ENCODE measurements at places on chromosomes 7 and 10.
A peak's percentile ranks its signal among the peaks of the same experiment; 100 is the strongest.

GRCh38 chr7:92517631-92518030 lies 10.7 kb downstream of the PEX1 start:
- no peak for DNase-seq

DNA sequence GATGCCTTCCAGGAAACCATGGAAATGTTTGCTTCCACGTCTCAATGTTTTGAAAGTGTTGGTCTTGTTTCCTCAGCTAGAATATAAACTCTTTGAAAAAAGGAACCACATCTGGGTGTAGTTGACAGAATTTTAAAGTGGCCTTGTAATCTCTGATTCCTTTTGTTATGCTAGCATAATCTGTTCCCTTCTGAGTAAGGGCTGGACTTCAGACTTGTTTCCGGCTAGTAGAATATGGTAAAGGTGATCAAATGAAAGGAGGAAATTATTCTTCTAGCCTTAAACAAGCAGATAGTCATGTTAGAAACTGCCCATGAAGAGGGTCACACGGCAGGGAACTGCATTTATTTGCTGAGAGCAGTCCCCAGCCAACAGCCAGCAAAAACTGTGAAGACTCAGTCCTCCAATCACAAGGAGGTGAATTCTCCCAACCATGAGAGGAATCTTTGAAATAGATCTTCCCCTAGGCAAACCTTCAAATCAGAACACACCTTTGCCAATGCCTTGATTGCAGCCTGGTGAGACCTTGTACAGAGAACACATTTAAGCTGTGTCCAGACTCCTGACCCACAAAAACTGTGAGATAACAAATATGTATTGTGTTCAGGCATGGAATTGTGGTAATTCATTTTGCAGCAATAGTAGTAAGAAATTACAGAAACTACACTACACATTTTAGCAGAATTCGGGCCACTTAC lies 316.9 kb upstream of the SP8 start:
- no peak for DNase-seq

DNA sequence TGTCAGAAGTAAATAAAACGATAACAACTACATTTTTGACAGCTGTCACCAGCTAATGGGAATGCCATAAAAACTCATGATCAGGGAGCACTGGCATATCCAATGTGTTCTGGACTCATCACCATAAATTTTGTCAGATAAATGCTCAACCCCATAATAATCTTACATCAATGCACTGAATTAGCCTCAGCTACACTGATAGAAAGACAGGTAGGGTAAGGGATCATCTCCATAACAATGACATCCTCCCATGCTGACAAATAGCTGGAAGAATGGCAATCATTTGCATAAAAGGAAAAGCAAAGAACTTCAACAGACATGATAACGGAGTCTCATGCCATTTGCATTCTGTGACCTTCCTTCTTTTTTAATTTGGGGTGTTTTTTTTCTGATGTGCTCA lies 352.8 kb upstream of the PFKP start:
- no peak for DNase-seq

GRCh38 chr7:7536396-7537019 lies 835 bp upstream of the COL28A1 start:
- no peak for DNase-seq

DNA sequence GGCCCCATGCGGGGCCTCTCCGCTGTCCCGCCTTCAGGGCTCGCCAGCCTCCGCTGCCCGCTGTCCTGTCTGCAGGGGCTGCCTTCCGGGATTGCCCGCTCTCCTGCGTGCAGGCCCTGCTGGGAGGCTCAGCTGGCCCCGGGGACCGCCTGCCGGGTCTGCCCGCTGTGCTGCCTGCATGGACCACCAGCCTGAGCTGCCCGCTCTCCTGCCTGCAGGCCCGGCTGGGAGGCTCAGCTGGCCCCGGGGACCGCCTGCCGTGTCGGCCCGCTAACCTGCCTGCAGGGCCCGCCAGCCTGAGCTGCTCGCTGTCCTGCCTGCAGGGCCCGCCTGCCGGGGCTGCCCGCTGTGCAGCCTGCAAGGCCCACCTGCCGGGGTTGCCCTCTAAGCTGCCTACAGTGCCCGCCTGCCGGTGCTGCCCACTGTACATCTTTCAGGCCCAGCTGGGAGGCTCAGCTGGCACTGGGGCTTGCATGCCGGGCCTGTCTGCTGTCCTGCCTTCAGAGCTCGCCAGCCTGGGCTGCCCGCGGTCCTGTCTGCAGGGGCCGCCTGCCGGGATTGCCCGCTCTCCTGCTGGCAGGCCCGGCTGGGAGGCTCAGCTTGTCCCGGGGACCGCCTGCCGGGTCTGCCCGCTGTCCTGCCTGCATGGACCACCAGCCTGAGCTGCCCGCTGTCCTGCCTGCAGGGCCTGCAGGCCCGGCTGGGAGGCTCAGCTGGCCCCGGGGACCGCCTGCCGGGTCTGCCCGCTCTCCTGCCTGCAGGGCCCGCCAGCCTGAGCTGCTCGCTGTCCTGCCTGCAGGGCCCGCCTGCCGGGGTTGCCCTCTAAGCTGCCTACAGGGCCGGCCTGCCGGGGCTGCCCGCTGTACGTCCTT lies 165.1 kb downstream of the GLRX3 start:
- no peak for DNase-seq

GRCh38 chr10:101749047-101750016 lies 26.6 kb downstream of the FGF8 start:
- peak; percentile 35 for DNase-seq

- DNase-seq = no peak
Measured at GRCh38 chr7:93205046-93205445, 21.2 kb downstream of the HEPACAM2 start.

- no peak for DNase-seq
Measured at GRCh38 chr7:1447551-1448244, 11.6 kb downstream of the MICALL2 start.

- no peak for DNase-seq
Measured at GRCh38 chr7:134850066-134850465, 70.6 kb downstream of the CALD1 start.

GRCh38 chr7:151663382-151664100 lies 143.8 kb upstream of the RHEB start:
- DNase-seq = no peak

GRCh38 chr10:74179111-74179710 lies 28.2 kb downstream of the ADK start:
- DNase-seq = no peak

DNA sequence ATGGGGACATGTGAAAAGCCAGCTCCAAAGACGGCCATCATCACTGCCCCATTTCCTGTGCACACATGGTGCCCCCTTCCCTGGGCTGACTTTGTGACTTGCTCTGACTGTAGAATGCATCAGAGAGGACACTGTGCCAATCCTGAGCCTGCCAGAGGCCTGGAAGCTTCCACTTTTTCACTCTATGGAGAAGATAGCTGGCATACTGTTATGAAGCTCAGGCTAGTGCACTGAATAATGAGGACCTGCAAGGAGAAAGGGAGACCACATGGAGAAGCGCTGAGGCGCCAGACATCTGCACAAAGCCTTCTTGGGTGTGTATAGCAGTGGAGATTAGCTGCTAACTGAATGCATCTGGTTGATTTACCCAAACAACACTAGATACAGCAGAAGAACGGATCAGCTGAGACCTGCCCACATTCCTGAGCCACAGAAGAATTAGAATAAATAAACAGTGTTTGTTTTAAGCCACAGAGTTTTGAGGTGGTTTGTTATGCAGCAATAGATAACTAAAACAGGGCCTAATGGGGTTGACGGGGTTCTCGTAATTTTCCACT lies 58.9 kb upstream of the C10orf90 start:
- no peak for DNase-seq

DNA sequence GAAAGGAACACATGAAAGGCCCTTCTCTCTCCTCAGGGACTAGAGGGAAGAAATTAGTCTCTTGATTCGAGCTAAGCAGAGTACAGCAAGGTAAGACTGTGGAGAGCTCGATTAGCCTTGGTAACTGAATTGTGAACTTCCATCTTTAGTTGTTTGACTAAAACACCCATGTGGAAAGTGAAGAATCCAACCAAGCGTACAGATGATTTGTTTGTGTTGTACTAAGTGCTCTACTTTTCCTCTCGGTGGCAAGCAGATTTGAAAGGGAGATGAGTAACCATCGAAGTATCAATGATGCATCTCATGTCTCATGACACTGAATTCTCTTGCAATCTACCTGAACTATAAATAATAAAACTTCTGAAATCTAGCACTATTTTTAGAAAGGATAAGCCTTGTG lies 80.7 kb downstream of the FZD1 start:
- no peak for DNase-seq

Measured in K562 (cell line).